ENCODE measurements at places on chromosomes 4 and X.
A peak's percentile ranks its signal among the peaks of the same experiment; 100 is the strongest.

DNA sequence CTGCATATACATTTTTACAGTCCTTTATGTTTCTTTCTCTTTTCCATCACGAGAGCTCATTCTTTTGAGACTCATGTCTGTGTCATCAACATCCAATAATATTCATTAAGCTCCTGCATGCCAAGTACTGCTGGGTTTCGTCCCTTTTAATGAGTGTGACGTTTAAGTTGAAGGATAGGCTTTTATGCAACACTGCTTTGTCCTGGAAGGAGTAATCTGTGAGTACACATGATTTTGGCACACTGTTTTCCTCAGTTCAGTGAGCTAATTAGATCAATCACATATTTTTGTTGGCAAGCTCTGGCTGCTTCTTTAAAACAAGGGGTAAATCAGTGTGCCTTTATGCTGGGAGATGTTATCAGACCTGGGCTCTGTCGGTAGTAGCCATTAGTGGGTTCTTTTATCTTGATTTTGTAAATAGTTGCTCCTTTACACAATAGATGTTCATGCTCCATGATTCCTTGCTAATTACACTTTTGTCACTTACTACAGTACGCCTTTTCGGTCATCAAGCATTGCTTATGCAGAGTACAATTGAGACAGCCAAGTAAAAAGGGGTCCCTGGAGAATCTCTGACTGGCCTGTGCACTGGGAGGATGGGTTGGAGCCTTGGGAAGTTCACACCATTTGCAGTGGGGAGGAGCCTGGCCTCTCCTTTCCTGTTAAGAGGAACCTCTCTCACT is 132.6 kb downstream of the FHIP1A start:
- no peak overlapping the region for H3K27ac ChIP-seq
- DNase-seq: no peak
- no peak overlapping the region for H3K4me3 ChIP-seq

DNA sequence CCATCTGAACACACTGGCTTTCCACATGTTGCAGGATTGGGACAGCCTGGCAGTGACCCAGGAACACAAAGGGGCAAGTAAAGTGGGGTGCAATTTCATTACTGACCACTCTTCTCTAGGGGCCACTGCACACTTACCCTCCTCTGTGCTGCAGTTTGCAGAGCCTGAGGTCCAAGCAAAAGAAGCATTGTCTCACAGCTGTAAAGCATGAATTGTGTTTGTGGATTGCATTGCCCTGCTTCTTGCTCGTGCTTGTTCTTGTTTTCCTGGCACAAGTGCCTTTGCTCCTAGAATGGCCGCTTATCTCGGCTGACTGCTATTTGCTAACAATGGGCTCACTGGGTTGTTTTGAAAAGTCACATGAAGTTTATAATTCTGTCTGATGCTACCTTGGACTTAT is 209.1 kb upstream of the JADE1 start:
- peaks cover 4% of the 10 kb centered on the region for H3K27me3 ChIP-seq
- H3K4me1 ChIP-seq: no peaks in the 10 kb centered on the region
- H3K27ac ChIP-seq: no peak overlapping the region
- H3K36me3 ChIP-seq: no peaks in the 10 kb centered on the region
- no peak overlapping the region for H3K4me3 ChIP-seq

DNA sequence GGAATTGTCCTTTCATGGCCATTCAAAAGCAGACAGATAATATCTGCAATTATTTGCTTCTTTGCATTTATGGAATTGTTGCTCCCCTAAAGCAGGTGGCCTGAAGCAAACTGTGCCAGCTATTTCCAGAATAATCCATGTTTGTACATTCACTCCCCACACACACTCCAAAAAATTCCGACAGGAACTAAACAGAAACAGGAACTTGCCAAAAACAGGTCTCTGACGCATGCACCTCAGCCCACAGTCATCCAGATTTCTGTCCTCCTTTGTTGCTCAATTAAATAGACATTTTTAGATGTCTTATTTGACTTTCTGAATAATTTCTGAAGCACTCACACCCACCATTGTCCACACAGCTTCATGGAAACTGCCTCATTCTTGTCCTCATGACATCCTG is 71.5 kb upstream of the EDNRA start:
- no peak overlapping the region for H3K27ac ChIP-seq
- no peaks in the 10 kb centered on the region for H3K4me1 ChIP-seq

- peak; percentile 55 for DNase-seq
- no peaks in the 10 kb centered on the region for H3K27me3 ChIP-seq
- H3K27ac ChIP-seq: peak overlapping the region; percentile 88
Measured at GRCh38 chr4:153486281-153487151, 20.4 kb downstream of the TMEM131L start.

DNA sequence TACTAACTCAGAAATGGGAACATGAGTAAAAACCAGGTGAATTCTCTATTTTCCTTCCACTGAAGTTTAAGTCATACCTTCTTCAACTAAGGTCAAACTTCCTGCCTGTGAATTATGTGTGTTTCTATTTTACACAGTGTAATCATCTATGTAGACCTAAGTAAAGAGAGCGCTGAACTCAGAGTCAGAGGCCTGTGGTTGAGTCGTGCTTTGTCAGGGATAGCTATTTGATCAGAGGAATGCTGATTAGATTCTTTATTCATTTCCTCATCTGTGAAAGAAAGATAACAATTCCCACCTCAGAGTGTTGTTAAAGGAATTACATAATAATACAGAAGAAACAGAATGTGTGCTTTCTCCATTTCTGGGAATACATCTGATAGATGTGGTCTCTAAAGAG is 654.1 kb downstream of the STIM2 start:
- H3K27me3 ChIP-seq: no peaks in the 10 kb centered on the region
- no peaks in the 10 kb centered on the region for H3K36me3 ChIP-seq
- no peak for DNase-seq
- H3K27ac ChIP-seq: no peak overlapping the region
- H3K4me3 ChIP-seq: no peak overlapping the region

GRCh38 chr4:55876387-55876786 is 22.9 kb downstream of the EXOC1 start:
- no peaks in the 10 kb centered on the region for H3K4me1 ChIP-seq
- H3K27ac ChIP-seq: no peak overlapping the region
- H3K4me3 ChIP-seq: no peak overlapping the region
- no peaks in the 10 kb centered on the region for H3K27me3 ChIP-seq
- peaks cover 38% of the 10 kb centered on the region for H3K36me3 ChIP-seq

DNA sequence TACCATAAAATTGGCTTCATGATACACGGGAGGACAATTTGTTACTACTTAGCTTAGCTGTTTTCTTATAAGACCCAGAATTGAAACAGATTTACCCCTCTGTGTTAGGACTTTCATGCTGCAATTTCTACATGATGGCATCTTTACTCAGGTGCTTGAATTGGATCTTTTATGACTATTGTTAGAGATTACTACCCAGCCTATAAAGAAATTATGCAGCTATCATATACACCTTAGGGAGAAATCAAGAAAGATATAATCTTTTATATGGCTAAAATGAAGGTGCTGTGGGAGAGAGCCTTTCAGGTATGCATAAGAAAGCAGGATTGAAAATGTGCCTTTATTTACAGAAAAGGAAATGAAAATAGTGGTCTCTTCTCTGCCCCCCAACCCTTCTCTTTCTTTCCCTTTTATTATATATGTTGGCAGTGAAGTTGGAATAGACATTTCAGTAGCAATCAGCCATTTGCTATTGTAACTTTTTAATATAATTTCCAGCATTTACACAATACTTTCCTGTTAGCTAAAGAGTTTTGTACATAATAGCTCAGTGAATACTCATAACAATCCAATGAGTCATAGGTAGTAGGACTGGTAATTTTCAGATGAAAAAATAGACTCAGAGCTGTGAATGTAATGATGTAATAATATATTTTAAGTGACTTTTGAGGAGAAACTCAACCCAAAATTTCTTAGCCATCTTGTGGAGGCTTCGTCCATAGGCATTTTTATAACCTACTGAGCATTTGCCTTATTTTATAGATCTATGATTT is 311.8 kb downstream of the ADGRL3 start:
- H3K36me3 ChIP-seq: no peaks in the 10 kb centered on the region
- H3K27ac ChIP-seq: no peak overlapping the region
- H3K4me3 ChIP-seq: no peak overlapping the region
- H3K27me3 ChIP-seq: no peaks in the 10 kb centered on the region
- H3K4me1 ChIP-seq: no peaks in the 10 kb centered on the region
- DNase-seq: no peak

GRCh38 chr4:156888762-156889161 is 82.8 kb downstream of the PDGFC start:
- H3K27me3 ChIP-seq: no peaks in the 10 kb centered on the region
- no peak overlapping the region for H3K4me3 ChIP-seq
- H3K4me1 ChIP-seq: no peaks in the 10 kb centered on the region
- no peak for DNase-seq
- H3K27ac ChIP-seq: no peak overlapping the region

DNA sequence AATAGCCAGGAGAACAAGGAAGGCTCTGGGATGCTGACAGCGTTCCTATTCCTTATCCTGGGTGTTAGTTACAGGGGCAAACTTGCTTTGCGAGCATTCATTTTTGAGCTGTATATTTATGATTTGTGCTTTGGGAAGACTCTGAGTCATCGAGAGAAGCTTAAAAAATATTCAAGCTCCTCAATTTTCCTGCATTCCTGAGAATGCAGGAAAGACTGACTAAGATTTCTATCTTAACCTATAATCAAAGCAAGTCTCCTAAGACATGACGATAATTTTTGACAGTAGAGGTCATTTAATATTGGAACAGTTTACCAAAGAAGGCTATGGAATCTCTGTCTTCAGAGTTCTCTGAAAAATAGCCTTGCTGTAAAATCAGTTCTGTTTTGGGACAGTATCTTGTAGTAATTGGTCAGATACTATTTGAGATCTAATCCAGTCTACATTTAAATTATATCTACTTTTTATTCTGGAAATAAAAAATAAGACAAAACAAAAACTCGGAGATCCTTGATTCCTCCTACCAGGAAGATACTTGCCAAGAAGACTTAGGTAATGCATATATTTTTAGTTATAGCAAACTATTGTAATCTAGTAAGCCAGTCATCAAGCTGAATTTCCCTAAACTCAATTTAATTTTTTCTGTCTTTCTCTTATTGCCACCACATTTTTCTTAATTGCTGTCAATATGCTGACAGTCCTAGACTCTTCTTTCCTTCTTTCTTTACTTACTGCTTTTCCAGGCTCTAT is 31.7 kb downstream of the BBS12 start:
- H3K4me1 ChIP-seq: peaks cover 13% of the 10 kb centered on the region
- H3K27me3 ChIP-seq: no peaks in the 10 kb centered on the region
- H3K27ac ChIP-seq: no peak overlapping the region
- no peaks in the 10 kb centered on the region for H3K36me3 ChIP-seq
- no peak overlapping the region for H3K4me3 ChIP-seq

DNA sequence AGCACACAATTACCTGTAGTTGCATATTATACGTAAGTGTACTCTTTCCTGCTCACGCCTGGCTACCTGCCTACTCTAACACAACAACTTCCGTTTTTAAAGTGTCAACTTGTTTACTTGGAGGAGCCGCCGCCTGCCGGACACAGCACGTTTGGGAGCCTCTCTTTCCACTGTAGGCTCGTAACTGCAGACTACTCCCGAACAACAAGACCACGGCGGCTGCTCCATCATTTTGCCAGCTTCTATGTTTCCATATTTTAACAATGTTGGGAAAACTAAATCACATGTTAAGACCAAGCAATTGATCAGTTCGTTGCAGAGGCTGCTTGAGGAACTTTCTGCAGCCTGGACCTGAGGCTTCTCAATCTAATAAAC is 841 bp downstream of the MTNR1A start:
- DNase-seq: no peak
- no peaks in the 10 kb centered on the region for H3K36me3 ChIP-seq
- H3K27ac ChIP-seq: no peak overlapping the region
- H3K4me3 ChIP-seq: no peak overlapping the region
- H3K4me1 ChIP-seq: no peaks in the 10 kb centered on the region
- peaks cover 4% of the 10 kb centered on the region for H3K27me3 ChIP-seq

DNA sequence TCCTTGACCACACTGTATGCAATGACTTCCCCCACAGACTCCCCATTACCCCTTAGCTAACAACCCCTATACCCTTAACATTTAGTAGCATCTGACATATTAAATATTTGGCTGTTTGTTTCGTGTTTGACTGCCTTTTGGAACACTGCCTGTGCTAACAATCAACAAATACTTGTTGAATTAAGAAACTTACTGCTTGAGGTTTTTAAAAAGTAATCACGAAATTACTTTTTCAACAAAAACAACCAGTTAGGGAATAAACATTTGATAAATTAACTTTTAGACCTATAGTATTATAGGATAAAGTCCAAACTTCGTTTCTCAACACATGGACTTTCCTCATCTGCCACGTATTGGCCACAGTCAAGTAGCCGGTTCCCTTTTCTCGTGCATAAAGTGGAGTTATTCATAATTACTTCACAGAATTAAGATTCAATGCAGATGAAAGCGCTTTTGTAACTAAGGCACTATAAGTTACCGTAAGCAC is 555 bp upstream of the ELMOD2 start:
- no peak for DNase-seq
- H3K27me3 ChIP-seq: no peaks in the 10 kb centered on the region
- peak overlapping the region; percentile 20 for H3K4me3 ChIP-seq
- H3K36me3 ChIP-seq: no peaks in the 10 kb centered on the region
- peaks cover 20% of the 10 kb centered on the region for H3K4me1 ChIP-seq

DNA sequence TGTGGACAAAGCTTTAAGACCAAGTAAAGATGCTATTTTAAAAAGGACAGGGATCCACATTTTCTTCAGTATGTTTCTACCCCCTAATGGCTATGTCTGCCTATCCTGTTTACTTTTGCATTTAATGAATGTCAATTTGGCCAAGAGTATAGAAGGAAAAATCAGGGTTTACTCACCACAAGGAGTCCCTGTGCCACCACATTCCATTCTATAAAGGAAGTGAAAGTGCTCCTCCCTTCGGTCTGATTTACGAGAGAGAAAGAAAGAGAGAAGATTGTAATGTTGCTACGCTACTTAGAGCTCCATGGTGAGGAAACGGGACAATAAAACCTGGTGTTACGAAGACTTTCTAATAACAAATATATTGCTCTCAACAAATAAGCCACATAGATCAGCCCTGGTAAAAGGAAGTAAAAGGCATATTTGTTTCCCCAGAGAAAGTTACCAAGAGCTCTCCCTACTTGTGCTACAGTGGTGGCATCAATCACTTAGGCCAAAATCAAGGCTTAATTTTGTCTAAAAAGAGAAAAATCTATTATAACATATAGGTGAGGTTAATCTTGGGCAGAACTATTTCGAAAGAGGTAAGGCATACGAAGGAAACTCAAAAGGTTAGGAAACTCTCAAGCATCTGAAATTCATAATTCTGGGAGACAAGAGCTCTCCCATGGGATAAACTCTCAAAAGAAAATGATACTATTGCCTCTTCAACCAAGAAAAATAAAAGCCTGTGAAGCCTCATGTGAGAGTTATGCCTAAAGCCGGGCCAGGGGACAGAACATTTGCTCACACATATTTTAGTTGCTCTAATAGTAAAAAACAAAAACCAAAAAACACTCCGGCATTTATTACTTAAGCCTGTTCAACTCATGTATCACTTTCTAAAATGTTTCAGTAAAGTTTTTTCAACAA is 29.5 kb downstream of the TAPT1 start:
- H3K36me3 ChIP-seq: peaks cover 5% of the 10 kb centered on the region
- no peaks in the 10 kb centered on the region for H3K4me1 ChIP-seq
- DNase-seq: no peak
- no peak overlapping the region for H3K27ac ChIP-seq
- no peaks in the 10 kb centered on the region for H3K27me3 ChIP-seq

GRCh38 chr4:7897811-7898210 is 41.9 kb downstream of the AFAP1 start:
- no peak overlapping the region for H3K27ac ChIP-seq
- H3K4me3 ChIP-seq: no peak overlapping the region
- no peak for DNase-seq
- H3K4me1 ChIP-seq: peaks cover 3% of the 10 kb centered on the region
- no peaks in the 10 kb centered on the region for H3K36me3 ChIP-seq
- H3K27me3 ChIP-seq: no peaks in the 10 kb centered on the region

- H3K27ac ChIP-seq: no peak overlapping the region
- H3K27me3 ChIP-seq: no peaks in the 10 kb centered on the region
- DNase-seq: no peak
Measured at GRCh38 chrX:99705701-99706100, 704.4 kb downstream of the PCDH19 start.
